Stimulated activated CD4-positive, alpha-beta T cell treated with anti-CD3 and anti-CD28 coated beads, Interleukin-4, amount 100 ng/mL, for 4 hours (primary cell): ENCODE measurements at places on chromosomes 2 and 18.

DNA sequence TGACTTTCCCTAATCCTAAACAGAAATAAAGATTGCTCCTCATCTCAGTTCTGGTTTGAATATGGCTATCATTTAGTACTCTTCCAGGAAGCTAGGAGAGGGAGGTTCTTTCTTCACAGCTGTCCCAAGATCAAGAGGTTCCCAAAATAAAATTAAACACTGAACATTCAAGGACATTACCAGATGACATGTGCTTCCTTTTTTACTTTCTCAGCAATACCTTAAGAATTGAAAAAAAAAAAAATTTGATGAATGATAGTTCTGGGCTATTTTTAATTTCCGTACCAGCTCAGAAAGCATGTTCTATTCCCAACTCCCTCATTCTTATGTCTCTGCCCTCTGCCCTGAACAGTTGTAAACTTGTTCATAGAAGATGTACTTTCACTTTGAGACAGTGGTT is 61.7 kb upstream of the MYL1 start:
- no peak for DNase-seq

DNA sequence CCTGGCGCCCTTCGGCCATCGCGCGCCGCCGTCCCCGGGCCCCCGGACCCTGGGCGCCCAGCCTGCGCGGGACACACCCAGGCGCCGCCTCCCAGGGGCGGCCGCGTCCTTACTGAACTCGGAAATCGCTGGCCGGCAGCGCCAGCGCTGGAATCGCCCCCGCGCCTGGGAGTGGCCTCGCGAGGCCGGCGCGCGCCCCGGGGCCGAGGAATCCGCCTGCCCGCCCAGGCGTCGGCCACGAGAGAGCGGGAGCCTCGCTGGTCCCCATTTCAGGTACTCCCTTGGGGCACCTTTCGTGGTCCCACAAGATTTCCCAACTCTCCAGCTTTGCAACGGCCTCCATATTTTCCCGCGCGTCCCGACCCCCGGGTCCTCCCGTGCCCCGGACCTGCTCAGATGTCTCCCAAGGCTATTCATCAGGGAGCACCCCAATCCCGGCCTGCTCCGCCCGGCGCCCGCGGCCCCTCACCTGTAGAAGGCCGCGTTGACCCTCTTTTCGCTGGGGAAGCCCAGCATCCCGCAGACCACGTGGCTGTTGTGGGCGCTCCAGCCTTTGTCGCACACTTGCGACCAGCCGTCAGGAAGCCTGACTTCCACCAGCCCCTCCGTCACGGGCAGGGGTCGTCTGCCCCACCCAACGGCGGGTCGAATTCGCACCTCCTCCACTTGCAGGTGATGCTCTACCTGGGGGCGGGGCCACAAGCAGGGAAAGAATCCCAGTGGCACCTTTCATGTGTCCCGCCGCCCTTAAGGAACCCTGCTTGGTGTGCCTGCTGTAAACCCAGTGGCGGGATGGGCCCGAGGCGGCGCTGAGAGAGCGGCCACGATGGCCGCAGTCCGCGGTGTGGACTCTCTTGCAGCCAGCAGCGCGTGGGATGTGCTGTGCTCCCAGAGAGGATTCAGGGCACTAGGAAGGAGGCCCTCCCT is 4.6 kb downstream of the LOXL3 start:
- DNase-seq: no peak

DNA sequence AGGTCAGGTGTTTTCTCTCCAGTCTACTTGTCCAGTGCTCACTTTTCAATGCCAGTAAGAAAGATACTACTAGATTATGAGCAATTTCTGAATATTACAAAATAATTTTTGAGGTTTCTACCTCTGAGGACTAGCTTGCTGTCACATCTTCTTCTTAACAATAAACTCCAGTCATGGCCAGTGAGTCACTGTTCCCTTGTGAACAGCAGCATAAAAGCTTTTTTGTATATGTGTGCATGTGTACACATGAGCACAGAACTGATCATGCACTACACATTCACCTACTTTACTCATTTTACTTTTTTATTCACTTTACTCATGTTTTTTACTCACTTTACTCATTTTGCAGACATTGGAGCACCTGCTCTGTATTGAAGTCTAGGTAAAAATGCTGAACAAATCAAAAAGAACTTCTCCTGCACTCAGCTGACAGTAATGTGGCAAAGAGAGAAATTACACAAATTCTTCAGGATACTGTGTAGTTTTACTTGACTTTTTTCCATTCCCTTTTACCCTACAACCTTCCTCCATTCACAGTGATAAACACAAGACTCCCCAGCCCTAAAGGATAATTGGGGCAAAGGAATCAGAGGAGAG is 28.0 kb downstream of the ST6GAL2 start:
- no peak for DNase-seq

DNA sequence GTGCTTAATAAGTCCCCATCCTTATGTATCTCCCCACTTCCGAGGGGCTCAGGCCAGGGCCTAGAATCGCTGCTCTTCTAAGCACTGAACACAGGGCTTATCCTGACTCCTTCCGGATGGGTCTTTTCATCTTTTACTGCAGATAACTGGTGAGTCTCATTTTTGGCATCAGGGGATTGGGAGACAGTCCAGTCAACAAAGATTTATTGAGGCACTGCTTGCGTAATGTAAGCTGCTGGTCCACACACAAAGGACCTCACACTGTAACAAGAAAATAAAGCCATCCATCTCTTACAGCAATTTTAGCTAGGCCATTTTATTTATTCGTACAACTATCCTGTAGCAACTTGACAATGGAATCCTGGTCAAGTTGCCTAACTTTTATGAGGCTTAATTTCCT is 600.5 kb downstream of the CNTNAP5 start:
- no peak for DNase-seq

DNA sequence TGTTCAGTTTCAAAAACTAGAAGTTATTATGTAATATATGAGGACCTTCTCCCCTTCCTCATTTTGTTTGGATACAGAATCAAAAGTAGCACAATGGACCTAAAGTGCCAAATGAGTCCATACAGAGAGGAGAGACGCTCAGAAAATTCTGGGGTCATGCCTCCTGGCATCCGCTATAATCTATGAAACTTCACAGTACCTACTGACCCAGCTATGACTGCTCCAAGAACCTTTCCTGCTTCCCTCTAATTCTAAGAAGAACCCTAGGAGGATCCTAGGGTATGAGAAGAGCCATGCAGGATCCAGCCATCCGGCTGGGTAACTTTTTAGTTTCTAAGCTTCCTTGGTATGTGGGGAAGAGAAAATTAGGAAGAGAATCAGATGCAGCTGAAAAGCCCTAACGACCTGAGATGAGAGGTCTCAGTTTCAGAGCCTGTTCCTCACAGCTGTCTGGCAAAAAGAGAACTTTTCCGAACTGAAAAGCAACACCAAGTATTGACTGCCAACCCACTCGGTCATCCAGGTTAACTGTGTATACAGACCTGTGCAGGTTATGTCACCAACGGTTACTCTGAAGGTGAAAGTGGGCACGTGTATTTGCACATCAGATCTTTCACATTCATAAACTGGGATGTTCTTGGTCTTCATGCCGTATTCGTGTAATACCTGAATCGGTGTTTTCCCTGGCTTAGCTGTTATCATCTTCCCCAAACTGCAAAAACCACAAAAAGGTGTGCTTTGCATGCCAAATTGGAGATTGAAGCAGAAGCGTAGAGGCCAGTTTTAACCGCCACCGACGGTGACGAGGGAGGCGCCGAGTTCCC is 1.1 kb downstream of the PRKRA start:
- no peak for DNase-seq

- DNase-seq: no peak
Observed at GRCh38 chr2:126803434-126803775, 95.3 kb upstream of the TEX51 start.

DNA sequence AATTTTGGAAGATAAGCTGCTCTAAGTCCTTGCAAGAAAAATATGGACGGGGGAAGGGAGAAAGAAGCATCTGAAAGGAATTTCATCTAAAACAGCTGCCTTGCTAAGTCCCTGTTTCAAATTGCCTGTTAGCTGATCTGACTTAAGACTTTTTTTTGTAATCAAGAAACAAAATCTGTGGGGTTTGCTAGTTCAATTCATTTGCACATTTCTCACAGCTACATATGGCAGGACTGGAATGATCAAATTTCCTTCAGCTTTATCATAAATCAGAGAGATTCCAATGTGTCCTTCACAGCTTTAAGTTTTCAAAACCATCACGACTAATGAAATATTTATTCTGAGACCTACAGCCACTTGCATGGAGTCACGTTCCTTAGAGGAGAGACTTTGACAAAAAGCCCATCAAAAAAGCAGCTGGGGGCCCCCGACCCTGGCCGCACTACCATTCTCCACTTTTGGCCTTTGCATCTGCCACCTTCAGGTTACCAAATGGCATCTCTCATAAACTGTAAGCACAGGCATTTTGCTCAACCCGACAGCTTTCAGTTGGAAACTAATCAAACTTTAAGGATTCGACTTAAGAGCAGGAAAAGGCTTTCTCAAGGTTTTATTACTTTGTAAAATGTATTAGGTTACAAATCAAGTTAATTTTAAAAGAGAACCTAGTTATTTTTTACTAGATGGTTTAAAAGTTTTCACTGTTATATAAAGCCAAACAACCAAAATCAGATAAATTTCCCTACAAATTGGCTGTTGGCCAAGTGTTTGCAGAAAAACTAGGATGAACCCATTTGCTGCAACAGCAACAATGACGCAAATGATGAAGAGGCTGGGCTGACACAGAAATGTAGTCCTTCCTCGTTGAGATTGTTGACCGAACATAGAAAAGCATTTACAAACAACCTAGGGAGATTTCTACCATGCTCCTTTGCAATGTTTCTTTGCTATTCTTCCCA is 100.4 kb upstream of the RND3 start:
- DNase-seq: no peak

GRCh38 chr18:43620936-43621335 is 343.6 kb upstream of the SYT4 start:
- no peak for DNase-seq

DNA sequence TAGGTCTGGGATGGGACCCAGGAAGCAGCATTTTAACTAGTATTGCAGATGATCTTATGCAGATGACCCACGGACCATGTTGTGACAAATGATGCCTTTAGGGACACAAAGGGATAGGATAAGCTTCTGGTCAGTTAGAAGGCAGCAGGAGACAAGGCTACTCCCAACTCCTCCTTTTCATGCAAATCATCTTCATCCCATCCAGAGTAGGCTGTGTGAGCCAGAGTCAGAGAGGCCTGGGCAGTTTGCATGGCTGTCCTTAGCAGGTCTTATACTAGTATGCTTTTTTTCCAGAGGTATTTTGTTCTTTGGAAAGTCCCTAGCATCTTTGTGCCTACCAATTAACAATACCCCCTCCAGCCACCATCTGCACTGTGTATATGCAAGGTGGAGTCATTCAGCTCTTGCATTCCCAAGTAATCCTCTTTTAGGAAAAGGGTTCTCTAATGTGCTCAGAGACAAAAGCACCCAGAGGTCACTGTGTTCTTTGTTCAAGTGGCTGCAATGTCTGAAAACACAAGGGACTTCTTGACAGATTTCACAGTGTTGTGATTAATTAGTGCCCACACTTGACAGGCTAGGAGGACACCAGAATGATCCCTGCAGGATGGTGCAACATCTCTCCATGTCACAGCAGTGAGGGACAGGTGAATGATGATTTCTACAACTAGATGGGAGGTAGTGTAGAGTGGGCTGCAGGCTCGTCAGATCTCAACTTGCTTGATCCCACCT is 225.8 kb downstream of the NCKAP5 start:
- no peak for DNase-seq

DNA sequence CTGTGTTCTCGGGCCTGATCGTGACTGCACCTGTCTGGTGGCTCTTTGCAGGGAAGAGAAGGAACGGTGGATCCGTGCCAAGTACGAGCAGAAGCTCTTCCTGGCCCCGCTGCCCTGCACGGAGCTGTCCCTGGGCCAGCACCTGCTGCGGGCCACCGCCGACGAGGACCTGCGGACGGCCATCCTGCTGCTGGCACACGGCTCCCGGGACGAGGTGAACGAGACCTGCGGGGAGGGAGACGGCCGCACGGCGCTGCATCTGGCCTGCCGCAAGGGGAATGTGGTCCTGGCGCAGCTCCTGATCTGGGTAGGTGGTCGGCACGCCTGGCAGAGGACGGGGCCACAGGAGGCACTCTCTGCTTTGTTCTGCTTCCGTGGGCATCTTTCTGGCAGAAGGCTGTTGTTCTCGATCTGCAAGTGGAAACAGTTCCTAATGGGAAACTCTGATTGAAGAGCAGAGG is 48.0 kb downstream of the GBX2 start:
- DNase-seq: no peak

GRCh38 chr2:42874949-42875801 is 82.8 kb upstream of the HAAO start:
- no peak for DNase-seq

DNA sequence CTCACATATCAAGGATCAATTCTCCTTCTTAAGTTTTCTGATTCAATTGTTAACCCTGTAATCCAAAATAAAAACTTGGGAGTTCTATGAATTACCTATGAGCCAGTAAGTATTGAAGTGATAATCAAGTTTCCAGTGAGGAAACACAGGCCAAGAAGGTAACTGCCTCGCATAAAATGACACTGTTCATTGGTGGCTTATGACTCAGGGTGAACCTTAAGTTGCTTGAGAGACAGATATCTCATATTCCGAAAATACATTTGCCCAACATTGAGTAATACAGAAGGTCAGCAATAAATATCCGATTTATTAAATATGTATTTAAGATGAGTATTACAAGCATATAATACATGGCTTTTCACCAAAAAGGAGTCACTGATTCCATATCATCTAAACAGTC is 31.9 kb downstream of the PSME4 start:
- DNase-seq: no peak

DNA sequence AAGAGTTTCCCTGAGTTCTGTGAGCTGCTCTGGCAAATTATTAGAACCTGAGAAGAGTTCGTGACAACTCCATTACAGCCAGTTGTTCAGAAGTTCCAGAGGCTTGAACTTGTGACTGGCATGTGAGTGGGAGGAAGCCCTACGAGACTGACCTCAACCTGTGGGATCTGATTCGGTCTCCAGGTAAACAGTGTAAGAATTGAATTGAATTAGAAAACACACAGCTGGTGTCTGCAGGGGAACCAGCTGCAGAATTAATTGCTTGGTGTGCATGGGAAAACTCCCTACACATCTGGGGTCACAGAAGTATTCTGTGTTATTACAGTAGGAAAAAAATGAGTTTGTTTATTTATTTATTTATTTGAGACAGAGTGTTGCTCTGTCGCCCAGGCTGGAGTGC is 14.0 kb upstream of the ITSN2 start:
- DNase-seq: no peak

DNA sequence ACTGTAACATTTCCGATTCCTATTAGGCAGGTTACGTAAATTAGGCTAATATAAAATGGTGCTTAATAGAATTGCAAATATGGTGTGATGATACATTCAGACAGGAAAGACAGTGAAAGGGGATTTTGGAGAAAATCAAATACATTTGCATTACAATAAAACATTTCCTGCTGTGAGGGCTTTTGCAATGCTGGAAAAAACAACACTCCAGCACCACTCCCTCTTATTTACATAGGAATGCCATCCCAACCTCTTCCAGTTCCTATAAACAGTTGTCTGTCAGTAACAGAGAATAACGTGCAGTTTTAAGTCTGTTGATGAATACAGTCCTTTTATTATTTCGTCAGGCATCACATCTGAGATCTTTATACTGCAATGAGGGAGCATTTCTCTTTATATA is 298.8 kb upstream of the FANCL start:
- no peak for DNase-seq

GRCh38 chr2:227545990-227546389 is 52.7 kb upstream of the SCYGR2 start:
- DNase-seq: no peak
